Bronchial epithelial cell (primary cell): ENCODE measurements at places on chromosomes 1 and 21. TPM values are rescaled to one million over a fixed set of nuclear protein-coding genes. Genes with fewer than 3 reads are reported as not detected.

RGSL1 gene
- total RNA-seq, result not detected in 2 replicates

PPIAL4G gene
- not detected in 2 replicates for total RNA-seq

MROH7 gene
- under 0.01 and 0.13 TPM in 2 replicates for total RNA-seq

TRIM63 gene
- total RNA-seq, result 0.13 TPM in 1 of 2 replicates, not detected in the other

NMNAT2 gene
- under 0.01 and 0.26 TPM in 2 replicates for total RNA-seq

OR10Z1 gene
- not detected in 2 replicates for total RNA-seq

CCDC30 gene
- 0.77 and 0.79 TPM in 2 replicates for total RNA-seq

TSPAN2 gene
- total RNA-seq, result 0.13 and 0.26 TPM in 2 replicates

FAM78B gene
- total RNA-seq, result 0.13 and 0.26 TPM in 2 replicates

RASAL2 gene
- 9.7 and 12.4 TPM in 2 replicates for total RNA-seq

YOD1 gene
- 12.8 and 15.3 TPM in 2 replicates for total RNA-seq

ADAMTS1 gene
- 100 and 124 TPM in 2 replicates for total RNA-seq

PRAMEF15 gene
- total RNA-seq, result not detected in 2 replicates

PAPPA2 gene
- 5.1 and 8.7 TPM in 2 replicates for total RNA-seq

MYOG gene
- total RNA-seq, result not detected in 2 replicates

ZNF593OS gene
- total RNA-seq, result not detected in 2 replicates

TRNP1 gene
- total RNA-seq, result 11.1 and 15.3 TPM in 2 replicates

REN gene
- total RNA-seq, result 0.26 TPM in 2 replicates

COL16A1 gene
- 87.7 and 121 TPM in 2 replicates for total RNA-seq

OLIG1 gene
- not detected in 2 replicates for total RNA-seq

LORICRIN gene
- not detected in 2 replicates for total RNA-seq

OR2T29 gene
- not detected in 2 replicates for total RNA-seq

SLC44A5 gene
- under 0.01 and 0.38 TPM in 2 replicates for total RNA-seq

GRCh38 chr1:241637046-241637590, 3.1 kb downstream of the CHML start:
- DNase-seq, result peak; percentile 62

DNA sequence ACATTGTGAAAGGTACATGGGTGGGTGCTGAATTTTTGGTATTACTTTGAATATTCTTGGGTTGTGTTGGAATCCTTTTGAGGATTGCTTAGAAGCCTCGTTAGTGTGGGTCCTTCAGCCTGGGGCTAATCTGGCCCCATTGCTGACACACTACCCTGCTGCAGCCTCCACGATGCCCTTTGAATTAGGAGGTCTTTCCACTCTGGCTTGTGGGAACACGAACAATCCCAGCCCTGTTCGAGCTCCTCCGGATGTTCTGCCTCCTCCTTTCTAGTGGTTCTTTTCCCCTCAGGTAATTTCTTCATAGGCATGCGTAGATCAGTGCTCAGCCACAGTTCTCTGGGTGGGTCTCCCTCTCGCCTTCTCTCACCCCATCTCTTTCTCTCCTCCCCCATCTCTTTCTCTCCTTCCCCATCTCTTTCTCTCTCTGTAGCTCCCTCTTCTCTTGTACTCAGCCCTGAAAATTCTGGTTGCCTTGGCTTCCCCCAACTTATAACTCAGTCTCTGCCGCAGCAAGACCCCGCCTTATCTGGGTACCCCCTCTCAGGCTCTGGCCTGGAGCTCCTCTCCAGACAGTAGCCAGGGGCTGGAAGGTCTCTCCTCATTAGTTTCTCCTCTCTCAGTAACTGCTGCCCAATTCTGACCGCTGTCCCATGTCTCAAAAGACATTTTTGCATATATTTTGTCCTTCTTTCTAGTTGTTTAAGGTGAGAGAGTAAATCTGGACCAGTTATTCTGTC, 46.0 kb upstream of the SLC19A1 start:
- DNase-seq, result no peak

- no peak for DNase-seq
These were observed 292.8 kb upstream of the B3GALT2 start for GRCh38 chr1:193479187-193479586.

DNA sequence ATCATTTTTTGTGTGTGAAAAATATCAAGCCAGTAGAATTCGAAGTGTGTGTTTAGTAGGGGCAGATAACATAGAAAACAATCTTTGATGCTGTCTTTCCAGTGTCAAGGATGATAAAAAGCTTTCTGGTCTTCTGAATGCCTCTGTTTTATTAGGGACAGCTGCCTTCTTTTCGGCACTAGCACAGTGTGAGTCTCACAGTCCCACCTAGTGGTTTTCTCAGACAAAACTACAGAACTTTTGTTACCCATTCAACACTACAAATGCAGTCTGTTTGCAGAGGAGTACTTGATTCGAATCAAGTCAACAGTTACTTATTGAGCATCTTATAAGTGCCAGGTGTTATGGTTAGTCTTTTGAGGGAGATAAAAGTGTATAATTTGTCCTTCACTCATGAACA, 30.6 kb upstream of the MCOLN3 start:
- DNase-seq, result no peak

DNA sequence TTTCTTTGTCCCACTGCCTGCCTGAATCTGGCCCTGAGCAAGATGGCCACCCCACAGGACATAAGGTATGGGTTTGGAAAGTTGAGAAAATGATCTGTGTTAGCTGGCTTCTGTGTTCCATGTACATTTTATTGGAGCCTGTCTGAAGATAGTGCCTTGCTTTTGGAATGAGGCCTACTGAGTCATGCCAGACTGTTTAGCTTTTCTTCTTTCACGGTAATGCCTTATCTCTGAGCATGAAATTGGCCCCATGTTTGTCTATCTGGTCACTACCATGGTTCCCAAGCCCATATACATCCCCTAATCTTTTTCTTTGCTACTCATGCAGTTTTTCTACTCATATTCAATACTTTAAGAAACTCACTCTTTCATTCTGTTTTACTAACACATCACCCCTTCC, 85.1 kb upstream of the LMO4 start:
- DNase-seq, result no peak

GRCh38 chr1:53089478-53090226, 27.6 kb downstream of the PODN start:
- DNase-seq, result no peak

DNA sequence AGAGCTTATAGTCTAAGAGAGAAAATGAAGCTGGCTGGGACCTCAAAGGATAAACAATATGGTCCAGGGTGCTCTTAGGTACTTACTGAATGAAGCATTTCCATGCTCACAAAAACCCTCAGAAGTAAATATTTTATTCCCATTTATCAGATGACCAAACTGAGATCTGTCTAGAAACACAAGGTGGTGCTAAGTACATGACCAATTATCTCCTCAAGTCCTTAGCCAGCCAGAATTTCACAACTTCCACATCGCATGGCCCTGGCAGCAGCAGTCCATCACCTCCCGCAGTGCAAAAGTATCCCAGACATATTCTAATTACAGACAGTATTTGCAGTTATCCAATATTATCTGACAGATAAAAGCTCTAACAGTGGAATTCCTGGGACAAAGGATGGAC, 321.7 kb upstream of the PROX1 start:
- DNase-seq, result no peak

DNA sequence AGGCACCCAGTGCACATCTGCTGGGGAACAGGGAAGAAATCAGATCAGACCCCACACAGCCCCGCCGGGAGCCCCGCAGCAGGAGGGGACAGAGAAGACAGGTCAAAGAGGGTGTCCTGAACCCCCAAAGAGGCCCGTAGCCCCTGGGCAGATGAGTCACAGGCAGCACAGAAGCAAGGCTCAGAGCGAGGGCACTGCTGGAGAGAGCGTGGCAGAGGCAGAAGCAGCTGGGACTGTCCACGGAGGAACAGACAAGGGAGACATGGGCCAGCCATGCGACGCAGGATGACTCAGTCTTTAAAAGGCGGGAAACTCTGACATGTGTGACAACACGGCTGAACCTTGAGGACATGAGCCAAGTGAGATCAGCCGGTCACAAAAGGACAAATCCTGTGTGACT, 14.5 kb upstream of the PRDM16 start:
- no peak for DNase-seq

- no peak for DNase-seq
These were observed 51.4 kb downstream of the LHX4 start for GRCh38 chr1:180281490-180281889.

DNA sequence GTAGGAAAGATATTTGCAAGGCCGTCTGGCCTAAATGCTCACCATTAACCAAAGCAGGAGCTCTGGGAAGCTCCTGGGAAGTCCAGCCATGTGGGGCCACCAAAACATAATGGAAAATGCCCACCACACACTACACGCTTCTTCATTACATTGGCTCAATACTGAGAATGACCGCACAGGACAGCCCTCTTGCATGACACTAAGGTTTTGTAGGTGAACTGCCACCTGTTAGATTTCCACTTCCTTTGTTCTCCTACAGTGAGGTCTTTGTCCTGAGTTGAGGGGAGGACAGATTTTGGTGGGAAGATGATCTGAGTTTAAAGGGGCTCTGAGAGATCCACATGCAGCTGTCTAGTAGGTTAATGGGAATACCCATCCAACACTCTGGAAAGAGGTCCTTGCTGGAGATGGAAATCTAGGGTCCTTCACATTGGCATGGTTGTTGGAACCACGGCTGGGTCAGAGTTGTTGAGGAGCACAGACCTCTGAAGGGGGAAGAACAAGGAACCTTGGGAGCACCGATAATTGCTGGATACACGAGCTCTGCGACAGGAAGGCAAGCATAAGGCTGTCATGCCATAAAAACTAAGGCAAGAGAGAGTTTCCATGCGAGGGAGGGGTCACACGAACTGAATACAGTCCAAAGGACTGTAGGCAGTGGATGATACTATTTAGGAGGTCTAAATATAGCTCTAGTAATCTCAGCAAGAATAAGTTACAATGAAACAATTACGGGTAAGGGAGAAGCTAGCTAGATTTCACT, 105.5 kb upstream of the IRF2BP2 start:
- DNase-seq, result no peak

GRCh38 chr1:113784104-113784779, 25.0 kb upstream of the PHTF1 start:
- DNase-seq, result peak; percentile 34

DNA sequence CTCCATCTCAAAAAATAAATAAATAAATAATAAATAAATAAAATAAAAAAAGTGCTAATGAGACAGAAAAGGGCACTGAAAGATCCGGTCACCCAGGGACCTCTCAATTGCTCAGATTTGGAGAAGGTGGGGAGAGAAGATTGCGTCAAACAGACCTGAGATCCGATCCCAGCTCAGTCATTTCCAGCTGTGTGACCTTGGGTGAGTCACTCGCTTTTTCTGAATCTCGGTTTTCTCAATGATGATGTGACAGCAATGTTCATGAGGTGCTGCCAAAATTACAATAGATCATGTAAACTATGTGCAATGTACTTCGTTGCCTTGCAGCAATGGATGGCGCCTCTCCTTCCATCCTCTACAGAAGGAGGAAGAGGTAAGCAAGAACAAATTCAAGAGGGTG, 11.1 kb upstream of the MEF2D start:
- DNase-seq, result peak; percentile 47

GRCh38 chr1:174626031-174627025, 178.6 kb downstream of the GPR52 start:
- no peak for DNase-seq

- DNase-seq, result no peak
These were observed 1.3 kb upstream of the SLC26A9 start for GRCh38 chr1:205944525-205944924.

- no peak for DNase-seq
These were observed 11.3 kb upstream of the SAMSN1 start for GRCh38 chr21:14557413-14557812.

DNA sequence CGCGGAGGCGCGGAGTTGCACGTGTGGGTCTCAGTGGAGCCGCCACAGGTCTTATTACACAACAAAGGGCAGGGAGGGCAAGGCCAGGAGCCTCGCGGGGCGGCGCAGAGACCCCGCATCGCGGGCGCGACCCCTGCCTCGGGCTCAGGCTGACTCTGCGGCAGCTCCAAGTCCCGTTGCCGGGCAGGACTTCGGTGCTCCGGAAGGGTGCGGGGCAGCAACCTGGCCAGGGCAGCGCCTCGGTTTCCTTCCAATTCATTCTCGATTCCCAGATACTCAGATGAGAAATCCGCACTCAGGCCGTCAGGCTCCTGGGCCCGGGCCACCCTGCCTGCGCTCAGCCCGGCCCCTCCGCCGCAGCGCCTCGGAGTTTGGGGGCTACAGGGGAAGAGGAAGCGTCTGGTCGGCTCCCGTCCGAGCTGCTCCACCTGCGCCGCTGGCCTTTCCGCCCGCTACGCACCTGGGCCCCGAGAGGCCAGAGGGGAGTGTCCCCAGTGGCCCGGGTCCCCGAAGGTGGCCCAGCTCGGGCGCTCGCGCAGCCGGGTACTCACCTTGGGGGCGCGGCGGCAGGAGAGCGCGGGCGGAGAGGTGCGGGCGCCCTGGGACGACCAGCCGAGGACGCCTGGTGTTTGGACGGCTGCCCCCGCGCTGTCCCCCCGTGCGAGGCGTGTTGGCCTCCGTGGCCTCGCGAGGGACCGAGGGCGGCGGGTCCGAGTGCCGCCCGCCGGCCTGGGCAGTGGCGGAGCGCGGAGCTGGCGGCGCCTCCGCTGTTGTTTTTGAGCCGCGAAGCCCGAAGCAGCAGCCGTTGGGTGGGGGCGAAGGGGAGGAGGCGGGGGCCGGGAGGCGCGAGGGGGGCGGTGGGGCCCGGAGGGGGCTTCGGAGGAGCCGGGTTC, 1.1 kb upstream of the PRDM16 start:
- no peak for DNase-seq

- DNase-seq, result no peak
These were observed 3.2 kb downstream of the CCN1 start for GRCh38 chr1:85583611-85584263.

GRCh38 chr1:153646672-153647345, 11.7 kb upstream of the SNAPIN start:
- DNase-seq, result no peak

- no peak for DNase-seq
These were observed 23.4 kb downstream of the KCNQ4 start for GRCh38 chr1:40806731-40807695.

DNA sequence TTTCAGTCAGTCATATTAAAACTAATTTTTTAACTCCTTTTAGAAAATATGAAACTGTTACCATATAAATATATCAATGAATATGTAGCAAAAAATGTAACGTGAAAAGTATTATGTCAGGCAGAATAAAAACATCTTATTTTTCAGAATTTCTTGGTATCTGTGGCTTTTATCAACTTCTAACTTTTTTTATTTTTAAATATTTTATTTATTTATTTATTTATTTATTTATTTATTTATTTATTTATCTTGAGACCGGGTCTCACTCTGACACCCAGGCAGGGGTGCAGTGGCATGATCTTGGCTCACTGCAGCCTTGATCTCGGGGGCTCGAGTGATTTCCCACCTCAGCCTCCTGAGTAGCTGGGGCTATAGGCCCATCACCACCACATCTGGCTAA, 87.6 kb downstream of the C21orf91 start:
- no peak for DNase-seq

GRCh38 chr1:225735252-225736149, 42.1 kb upstream of the SRP9 start:
- DNase-seq, result peak; percentile 99

- DNase-seq, result no peak
These were observed 236.2 kb downstream of the SETD4 start for GRCh38 chr21:35824136-35824535.
